ENCODE measurements at places on chromosomes 4 and X. TPM values are rescaled to one million over a fixed set of nuclear protein-coding genes. Genes with fewer than 3 reads are reported as not detected.

GRCh38 chr4:33890841-33891240, 2353.5 kb downstream of the ARAP2 start:
- no peak for DNase-seq

DNA sequence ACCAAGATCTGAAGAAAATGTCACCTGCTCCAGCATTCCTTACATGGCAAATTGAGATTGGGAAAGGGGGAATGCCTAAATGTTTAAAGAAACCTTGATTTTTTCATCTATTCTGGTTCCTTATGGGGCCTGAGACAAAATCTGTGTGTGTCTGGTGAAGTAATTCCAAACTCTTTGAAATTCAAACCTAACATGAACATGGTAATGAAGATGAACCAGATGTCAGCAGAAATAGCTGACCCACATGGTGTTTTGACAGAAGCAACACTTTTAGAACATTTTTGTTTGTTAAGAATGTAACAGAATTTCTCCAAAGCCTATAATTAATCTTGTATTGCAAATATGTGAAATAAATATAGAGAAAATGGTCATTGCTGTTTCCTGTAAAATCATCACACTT, 133.0 kb downstream of the PARM1 start:
- no peak for DNase-seq

DNA sequence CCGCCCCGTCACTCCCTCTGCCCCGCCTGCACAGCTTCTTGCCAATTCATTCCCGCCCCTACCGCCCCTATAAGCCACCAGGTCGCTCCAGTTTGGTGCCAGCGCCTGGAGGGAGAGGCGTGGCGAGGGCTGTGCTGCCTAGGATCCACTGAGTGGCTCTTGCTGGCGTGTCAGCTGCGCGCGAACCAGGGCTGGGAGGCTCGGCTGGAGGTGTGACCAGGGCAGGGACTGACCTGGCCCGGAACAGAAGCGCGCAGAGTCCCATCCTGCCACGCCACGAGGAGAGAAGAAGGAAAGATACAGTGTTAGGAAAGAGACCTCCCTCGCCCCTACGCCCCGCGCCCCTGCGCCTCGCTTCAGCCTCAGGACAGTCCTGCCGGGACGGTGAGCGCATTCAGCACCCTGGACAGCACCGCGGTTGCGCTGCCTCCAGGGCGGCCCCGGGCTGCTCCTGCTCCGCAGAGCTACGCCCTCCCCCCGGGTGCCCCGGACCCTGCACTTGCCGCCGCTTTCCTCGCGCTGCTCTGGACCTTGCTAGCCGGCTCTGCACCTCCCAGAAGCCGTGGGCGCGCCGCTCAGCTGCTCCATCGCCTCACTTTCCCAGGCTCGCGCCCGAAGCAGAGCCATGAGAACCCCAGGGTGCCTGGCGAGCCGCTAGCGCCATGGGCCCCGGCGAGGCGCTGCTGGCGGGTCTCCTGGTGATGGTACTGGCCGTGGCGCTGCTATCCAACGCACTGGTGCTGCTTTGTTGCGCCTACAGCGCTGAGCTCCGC, at the start of gene GPR78:
GPR78 (plus strand) TSS at position 72 of the 773 bp plus-strand sequence; CDS start at position 663, 591 bp downstream.
- peak; percentile 51 for DNase-seq

DNA sequence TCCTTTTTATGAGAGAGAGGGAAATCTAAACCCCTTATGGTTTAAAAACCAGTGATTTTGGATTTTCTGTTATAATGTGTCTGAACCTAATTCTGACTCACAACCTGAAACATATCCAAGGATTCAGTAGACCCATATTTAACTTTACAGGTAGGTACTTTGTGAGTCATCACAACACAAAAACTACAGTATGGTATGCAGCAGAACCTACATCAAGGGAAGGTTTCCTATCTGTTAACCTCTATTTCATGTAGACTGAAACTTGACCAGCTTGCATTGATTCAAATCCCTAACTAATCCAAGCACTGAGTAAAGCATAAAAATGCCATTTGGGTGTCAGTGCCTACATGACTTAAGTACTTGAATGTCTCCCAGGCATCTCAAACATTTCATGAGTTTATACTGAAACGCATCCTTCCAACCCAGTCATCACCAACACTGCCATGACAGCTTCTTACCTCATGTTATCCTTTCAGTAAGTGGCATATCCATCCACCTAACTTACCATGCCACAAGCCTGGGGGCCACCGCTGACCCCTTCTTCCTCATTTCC, 4.3 kb upstream of the ARHGAP10 start:
- no peak for DNase-seq

- DNase-seq = no peak
Observed at GRCh38 chr4:94911106-94911505, 153.4 kb downstream of the BMPR1B start.

RNF175 gene
- total RNA-seq = 0.99 TPM

LAMP2 gene
- 130 TPM for total RNA-seq

FABP2 gene
- not detected for total RNA-seq
